ENCODE measurements at places on chromosomes 2 and 18.

DNA sequence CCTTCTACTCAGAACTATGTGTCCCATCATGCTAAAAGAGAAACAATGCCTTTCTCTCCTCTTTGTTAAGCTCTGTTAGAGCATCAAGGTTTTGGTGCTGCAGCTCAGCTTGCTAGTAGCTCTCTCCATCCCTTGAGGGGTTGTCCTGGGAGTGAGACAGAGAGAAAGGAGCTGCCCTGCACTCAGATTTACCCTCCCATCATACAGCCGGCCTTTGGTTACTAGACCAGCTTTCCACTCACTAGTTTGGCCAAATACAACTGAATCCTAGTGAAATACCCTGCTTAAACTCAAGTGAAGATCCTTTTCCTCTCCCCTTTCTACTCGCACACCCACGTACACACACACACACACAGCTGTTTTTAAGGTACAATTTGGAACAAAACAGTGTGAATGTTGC lies 2.3 kb upstream of the CHN1 start:
- DNase-seq, result no peak

DNA sequence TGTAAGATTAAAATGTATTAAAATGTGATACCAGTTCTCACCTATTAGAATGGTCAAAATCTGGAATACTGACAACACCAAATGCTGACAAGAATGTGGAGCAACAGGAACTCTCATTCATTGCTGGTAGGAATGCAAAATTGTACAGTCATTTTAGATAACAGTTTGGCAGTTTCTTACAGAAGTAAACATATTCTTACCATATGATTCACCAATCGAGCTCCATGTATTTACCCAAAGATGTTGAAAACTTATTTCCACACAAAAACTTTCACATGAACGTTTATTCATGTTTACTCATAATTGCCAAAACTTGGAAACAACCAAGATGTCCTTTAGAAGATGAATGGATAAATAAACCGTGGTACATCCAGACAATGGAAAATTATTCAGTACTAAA lies 1193.5 kb upstream of the ACVR2A start:
- no peak for DNase-seq

GRCh38 chr18:79916128-79916494 lies 35.3 kb downstream of the SLC66A2 start:
- DNase-seq, result no peak

GRCh38 chr2:10292033-10292432 lies 10.7 kb upstream of the HPCAL1 start:
- no peak for DNase-seq

- no peak for DNase-seq
Measured at GRCh38 chr2:64731746-64732145, 78.0 kb upstream of the SERTAD2 start.

DNA sequence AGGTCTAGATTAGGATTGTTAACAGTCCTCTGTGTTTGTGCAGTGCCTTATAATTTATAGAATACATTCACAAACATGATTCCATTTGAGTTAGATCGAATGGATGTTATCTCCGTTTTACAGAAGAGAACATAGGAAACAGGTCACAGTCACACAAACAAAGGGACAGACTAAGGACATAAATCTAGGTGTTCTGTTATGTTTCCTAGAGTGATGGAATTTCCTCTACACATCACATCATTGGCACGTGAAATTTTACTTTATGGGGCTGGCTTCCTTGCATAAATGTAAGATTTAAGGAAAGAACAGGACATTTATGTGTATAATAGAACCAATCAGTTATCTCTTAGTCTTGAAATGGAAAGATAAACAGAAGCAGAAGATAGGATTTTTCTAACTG lies 6.4 kb downstream of the TRIM54 start:
- no peak for DNase-seq

GRCh38 chr2:7748717-7749415 lies 831.7 kb downstream of the RNF144A start:
- no peak for DNase-seq

GRCh38 chr18:70172225-70172624 lies 33.3 kb downstream of the RTTN start:
- DNase-seq, result no peak

DNA sequence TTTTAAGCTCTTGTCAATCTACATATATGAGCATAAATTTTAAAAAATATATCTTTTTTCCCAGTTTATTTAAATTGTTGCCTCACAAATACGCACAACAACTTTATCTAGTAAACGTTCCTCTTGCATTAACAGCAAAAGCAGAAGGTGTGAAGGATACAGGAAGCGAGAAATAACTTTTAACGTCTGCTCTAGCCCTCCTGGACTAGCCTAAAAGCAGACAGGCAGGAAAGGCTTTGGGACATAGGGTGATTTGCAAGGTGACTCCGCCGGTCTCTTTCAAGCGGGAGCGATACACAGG lies 434 bp upstream of the DUSP19 start:
- DNase-seq, result no peak

- DNase-seq, result no peak
Measured at GRCh38 chr2:230131366-230131765, 62.6 kb upstream of the SLC16A14 start.

GRCh38 chr2:158015428-158016076 lies 86.1 kb upstream of the UPP2 start:
- no peak for DNase-seq

GRCh38 chr18:54191352-54191751 lies 33.1 kb downstream of the MBD2 start:
- DNase-seq, result no peak

DNA sequence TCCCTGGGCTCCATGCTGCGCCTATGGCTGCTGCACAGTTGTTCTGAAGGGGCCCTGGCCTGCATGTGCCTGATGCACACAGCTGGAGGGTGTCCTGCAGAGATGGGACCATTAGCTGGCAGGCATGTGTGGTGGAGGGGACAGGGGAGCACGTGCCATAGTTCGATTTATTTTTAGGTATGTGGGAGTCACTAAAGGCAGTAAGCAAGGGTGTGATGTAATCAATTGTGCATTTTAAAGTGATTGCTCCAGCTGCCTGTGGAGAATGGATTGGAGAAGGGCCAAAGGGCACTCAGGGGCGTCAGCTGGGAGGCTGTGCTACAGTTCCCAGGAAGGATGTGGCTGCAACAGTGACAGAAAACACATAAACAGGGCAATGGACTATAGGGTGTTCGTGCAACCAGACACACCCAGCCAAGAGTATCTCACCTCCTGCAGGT lies 205.1 kb downstream of the ARL4C start:
- no peak for DNase-seq

DNA sequence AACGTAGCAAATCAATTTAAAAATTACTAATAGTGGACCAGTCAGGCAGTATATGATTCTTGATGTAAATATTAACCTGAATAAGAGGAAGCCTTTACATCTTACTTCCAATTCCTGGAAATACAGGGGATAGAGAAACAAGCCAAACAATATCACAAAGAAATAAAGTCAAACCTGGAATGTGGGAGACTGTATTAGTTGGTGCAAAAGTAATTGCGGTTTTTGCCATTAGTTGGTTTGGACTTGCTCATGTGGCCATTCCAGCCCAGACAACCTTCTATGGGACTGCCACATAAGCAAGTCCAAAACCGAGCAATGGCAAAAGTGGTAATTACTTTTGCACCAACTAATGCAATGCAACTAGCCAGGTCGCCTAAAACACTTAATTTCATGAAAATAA lies 38.9 kb upstream of the YES1 start:
- no peak for DNase-seq

DNA sequence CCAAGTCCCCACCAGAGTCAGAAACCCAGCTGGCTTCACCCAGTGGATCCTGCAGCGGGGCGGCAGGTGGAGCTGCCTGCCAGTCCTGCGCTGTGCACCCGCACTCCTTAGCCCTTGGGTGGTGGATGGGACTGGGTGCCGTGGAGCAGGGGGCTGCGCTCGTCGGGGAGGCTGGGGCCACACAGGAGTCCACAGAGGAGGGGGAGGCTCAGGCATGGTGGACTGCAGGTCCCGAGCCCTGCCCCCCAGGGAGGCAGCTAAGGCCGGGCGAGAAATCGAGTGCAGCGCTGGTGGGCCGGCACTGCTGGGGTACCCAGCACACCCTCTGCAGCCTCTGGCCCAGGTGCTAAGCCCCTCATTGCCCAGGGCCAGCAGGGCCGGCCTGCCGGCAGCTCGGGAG lies 144.6 kb upstream of the MGAT5 start:
- no peak for DNase-seq

GRCh38 chr2:187936228-187936627 lies 355.4 kb upstream of the GULP1 start:
- no peak for DNase-seq

- no peak for DNase-seq
Measured at GRCh38 chr2:172387361-172387760, 40.0 kb upstream of the ITGA6 start.

- no peak for DNase-seq
Measured at GRCh38 chr2:123839326-123839725, 185.8 kb upstream of the CNTNAP5 start.

DNA sequence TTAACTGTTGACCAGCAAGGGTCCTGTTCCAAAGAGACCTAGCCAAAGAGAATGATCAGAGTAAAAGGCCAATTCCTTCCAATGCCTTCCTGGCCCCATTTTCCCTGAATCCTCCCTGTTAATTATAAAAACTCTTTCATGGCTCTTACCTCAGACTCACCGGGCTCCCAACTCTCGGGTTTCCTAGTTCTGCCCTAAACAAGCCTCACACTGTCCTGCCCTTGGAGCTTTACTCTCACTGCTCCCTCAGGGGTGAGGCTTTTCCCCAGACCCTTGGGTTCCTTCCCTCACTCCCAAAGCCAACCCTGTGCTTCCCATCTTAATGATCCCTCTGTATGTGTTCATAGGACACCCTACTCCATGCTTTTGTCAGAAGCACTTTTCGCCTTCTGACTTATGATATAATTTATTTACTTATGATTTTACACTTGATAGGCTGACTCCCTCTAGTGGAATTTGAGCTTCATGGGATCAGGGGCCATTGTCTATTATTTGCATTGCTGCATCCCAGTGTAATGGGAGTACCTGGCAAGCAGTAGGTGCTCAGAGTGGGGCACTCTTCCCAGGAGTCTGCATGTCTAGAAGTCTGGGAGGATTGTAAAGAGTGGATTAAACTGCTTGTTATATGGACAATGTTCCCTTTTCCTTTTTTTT lies 29.9 kb upstream of the ZNG1B start:
- DNase-seq, result no peak

DNA sequence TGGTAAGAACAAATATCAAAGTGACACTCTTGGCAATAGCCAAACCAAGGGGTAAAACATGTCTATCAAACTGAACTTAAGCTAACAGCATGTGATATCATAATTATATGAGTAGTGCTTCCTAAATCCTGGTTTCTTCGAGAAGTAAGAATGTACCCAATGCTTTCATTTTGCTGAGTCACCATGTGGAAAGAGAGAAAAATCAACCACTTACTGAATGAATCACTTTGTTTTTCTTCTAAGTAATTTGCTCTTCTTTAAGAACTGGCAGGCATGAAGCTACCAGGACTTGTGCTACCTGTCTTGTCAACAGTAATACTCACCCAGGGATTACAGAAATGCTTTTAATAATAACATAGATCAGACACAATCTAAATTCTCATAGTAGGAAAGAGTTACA lies 19.0 kb upstream of the DUSP19 start:
- no peak for DNase-seq

- peak; percentile 5 for DNase-seq
Measured at GRCh38 chr2:225889452-225889851, 489.9 kb downstream of the NYAP2 start.

DNA sequence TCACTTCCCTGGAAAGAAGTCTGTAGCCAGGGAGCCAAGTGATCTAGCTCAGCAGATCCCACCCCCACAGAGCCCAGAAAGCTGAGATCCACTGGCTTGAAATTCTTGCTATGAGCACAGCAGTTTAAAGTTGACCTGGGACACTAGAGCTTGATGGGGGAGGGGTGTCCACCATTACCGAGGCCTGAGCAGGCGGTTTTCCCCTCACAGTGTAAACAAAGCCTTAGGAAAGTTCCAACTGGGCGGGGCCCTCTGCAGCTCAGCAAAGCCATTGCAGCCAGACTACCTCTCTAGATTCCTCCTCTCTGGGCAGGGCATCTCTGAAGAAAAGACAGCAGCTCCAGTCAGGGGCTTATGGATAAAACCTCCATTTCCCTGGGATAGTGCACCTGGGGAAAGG lies 887.2 kb upstream of the LRATD1 start:
- no peak for DNase-seq

- no peak for DNase-seq
Measured at GRCh38 chr2:71216501-71216900, 10.4 kb downstream of the PAIP2B start.

DNA sequence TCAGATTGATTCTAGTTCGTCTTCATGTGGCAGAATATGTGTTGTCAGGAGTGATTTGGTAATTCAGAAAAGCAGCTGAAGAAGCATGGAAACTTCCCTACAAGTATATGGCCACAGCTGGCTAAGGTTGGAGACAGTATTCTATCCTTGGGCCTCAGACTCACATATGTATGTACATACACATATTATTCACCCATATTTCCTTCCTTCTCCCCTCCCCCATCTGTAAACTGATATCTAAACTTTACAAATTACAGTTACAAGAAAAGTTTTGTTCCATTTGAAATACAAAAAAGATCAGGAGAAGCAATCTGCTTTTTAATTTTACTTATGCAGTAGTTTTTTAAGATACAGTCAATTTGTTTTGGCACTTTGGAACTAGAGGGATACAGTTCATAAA lies 3.1 kb downstream of the SP3 start:
- DNase-seq, result no peak

DNA sequence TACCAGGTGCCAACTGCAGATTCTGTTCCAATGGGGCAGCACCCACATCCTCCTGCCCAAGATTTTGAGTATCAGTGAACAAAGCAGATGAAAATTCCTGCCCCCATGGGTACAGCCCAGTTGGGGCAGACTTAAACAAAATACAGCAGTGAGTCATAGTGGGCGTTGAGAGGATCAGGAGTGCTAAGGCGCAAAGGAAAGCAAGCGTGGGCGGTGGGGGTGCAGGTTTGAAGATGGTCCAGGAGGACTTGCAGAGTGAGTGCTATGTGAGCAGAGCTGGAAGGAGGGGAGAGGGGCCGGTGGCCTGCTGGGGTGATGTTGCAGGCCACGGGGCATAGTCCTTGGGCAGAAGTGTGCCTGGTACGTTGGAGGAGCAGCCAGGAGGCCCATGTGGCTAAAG lies 24.7 kb downstream of the STEAP3 start:
- no peak for DNase-seq

- DNase-seq, result no peak
Measured at GRCh38 chr2:239111401-239112100, 263.7 kb downstream of the TWIST2 start.

GRCh38 chr2:51781691-51782090 lies 749.8 kb upstream of the NRXN1 start:
- no peak for DNase-seq

GRCh38 chr2:178229927-178230326 lies 35.6 kb downstream of the OSBPL6 start:
- no peak for DNase-seq
